GM12878 (cell line): ENCODE measurements at places on chromosomes 3 and 15. TPM values are rescaled to one million over a fixed set of nuclear protein-coding genes. Genes with fewer than 3 reads are reported as not detected.

The GP5 gene
- 0.05 TPM in 1 of 2 replicates, not detected in the other for total RNA-seq

The SLC28A1 gene
- not detected in 2 replicates for total RNA-seq

The DUOXA2 gene
- not detected in 2 replicates for total RNA-seq

The OXTR gene
- total RNA-seq = 3.9 and 5.0 TPM in 2 replicates

The MINDY4B gene
- not detected in 2 replicates for total RNA-seq

The MESP2 gene
- not detected in 2 replicates for total RNA-seq

The PAQR5 gene
- not detected in 2 replicates for total RNA-seq

The CDCP1 gene
- 1.5 and 1.7 TPM in 2 replicates for total RNA-seq

The ZNF80 gene
- total RNA-seq = not detected in 2 replicates

The RAB27A gene
- total RNA-seq = 52.2 and 53.2 TPM in 2 replicates

The TMEM44 gene
- 7.3 and 8.4 TPM in 2 replicates for total RNA-seq

The CD86 gene
- 41.9 and 49.8 TPM in 2 replicates for total RNA-seq

The PLCL2 gene
- total RNA-seq = 27.3 and 27.8 TPM in 2 replicates

The XYLB gene
- total RNA-seq = 2.9 and 4.0 TPM in 2 replicates

The STXBP5L gene
- not detected in 2 replicates for total RNA-seq

The GOLGA6A gene
- total RNA-seq = not detected in 2 replicates

The MCCC1 gene
- 40.0 and 41.9 TPM in 2 replicates for total RNA-seq

The STARD9 gene
- total RNA-seq = 8.4 and 11.5 TPM in 2 replicates

The THUMPD3 gene
- 39.3 and 46.1 TPM in 2 replicates for total RNA-seq

The TM4SF18 gene
- not detected in 2 replicates for total RNA-seq

GRCh38 chr3:186612721-186613636 lies at the start of gene AHSG:
Gene AHSG (plus strand): TSS chr3:186613060. CDS start chr3:186613142, 82 bp downstream.
- H3K27ac ChIP-seq = no peak within 1 kb of the TSS
- DNase-seq = no peak
- peaks cover 7% of the 10 kb centered on the region for H3K4me1 ChIP-seq
- no peaks in the 10 kb centered on the region for H3K36me3 ChIP-seq

GRCh38 chr15:41666353-41666920 lies 6.2 kb downstream of the MGA start:
- no peak for DNase-seq
- H3K27me3 ChIP-seq = no peaks in the 10 kb centered on the region
- no peak overlapping the region for H3K4me3 ChIP-seq
- peaks cover 9% of the 10 kb centered on the region for H3K4me1 ChIP-seq
- no peaks in the 10 kb centered on the region for H3K36me3 ChIP-seq

- H3K27ac ChIP-seq = no peak overlapping the region
- DNase-seq = peak; percentile 17
- no peaks in the 10 kb centered on the region for H3K36me3 ChIP-seq
- no peaks in the 10 kb centered on the region for H3K27me3 ChIP-seq
Observed at GRCh38 chr15:58269455-58270414, 131.6 kb downstream of the AQP9 start.

DNA sequence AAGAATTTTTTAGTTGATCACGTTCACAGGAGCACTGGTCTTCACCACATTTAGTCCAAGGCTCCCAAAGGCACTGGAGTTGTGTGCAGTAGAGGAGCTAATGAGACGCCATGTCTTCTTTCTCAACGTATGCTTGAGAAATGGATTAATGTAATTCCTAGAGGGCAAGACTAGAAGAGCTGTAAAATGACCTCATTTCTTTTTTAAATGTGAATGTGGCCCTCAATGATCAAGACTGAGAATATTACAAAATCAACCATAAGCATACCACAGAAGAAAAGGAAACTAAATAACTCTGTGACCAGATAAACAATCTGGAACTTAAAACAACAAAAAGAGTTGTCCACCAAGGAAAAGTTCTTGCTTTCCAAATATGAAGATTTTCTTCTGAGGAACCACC lies 112.1 kb upstream of the THBS1 start:
- H3K4me3 ChIP-seq = no peak overlapping the region
- H3K36me3 ChIP-seq = no peaks in the 10 kb centered on the region
- H3K4me1 ChIP-seq = no peaks in the 10 kb centered on the region
- H3K27ac ChIP-seq = no peak overlapping the region

DNA sequence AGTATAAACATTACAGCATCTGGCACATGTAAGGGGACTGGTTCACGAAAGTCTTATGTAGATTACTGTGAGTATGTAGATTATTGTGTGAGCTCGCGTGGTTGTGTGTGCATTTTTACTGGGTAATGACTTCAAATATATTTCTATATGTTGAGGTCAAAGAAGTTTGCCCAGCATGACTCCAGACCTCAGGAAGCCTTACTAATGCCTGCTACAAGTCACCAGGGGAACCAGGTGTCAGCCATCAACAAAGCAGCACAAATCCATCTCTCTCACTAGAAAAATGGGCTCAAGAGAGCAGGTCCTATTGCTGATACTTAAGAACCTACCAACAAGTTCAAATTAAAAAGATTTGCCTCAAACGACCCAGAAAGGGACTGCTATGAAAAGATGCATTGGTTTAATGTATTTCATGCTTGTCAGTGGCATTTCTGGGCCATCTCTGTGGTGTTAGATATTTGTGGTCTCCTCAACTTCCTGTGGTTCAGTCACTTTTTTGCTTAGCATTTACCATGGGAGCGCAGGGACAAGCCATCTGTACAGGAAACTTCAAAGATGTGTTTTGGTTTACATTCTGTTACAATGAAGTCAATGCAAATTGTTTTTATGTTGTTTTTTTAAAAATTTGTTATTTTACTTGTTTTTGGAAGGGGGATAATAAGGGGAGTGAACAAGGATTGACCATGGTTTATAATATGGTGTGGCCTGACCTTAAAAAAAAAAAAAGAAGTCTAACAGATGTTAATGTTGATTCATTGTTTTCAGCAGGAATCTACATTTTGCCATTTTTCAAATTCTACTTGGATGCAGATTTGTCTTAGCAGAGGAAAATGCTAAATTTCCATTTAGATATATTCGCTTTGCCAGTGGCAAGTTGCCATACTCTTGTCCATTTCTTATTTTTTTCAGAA lies 172.1 kb upstream of the ADAMTS9 start:
- H3K27me3 ChIP-seq = no peaks in the 10 kb centered on the region
- no peaks in the 10 kb centered on the region for H3K4me1 ChIP-seq
- DNase-seq = no peak
- no peak overlapping the region for H3K4me3 ChIP-seq
- no peak overlapping the region for H3K27ac ChIP-seq
- H3K36me3 ChIP-seq = no peaks in the 10 kb centered on the region

DNA sequence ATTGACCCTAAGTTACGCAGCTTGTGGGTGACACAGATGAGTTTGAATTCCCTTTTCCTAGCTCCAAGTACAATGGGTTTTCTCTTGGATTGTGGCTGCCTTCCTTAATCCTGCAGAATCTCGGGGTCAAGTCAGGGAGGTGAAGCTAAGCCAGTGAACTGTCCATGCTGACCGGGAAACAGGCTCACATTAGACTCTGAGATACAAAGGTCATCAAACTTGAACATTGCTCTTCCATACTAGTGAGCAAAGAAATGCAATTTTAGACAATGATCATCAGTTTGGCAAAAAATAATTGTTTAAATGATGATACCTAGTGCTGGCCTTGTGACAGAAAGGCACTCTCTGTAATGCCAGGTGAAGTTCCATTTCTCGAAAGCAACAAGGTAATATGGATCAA lies 31.6 kb downstream of the SLC6A1 start:
- H3K27ac ChIP-seq = no peak overlapping the region
- DNase-seq = no peak
- H3K27me3 ChIP-seq = peaks cover 2% of the 10 kb centered on the region; the same call in 1 of the 2 replicates
- no peaks in the 10 kb centered on the region for H3K36me3 ChIP-seq
- H3K4me3 ChIP-seq = no peak overlapping the region

- H3K4me3 ChIP-seq = no peak overlapping the region
- H3K27ac ChIP-seq = no peak overlapping the region
- H3K27me3 ChIP-seq = no peaks in the 10 kb centered on the region
- H3K4me1 ChIP-seq = no peaks in the 10 kb centered on the region
Observed at GRCh38 chr3:78974181-78974790, 793.5 kb downstream of the ROBO1 start.

DNA sequence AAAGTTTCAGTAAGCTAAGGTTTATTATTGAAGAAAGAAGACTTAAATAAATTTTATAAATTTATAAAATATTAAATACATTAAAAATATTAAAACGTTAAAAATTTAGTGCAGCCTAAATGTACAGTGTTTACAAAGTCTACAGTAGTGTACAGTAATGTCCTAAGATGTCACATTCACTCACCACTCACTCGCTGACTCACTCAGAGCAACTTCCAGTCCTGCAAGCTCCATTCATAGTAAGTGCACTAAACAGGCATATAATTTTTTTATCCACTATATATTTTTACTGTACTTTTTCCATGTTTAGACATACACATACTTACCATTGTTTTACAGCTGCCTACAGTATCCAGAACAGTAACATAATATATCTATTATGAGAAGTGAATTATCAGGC lies 51.5 kb downstream of the TJP1 start:
- no peak overlapping the region for H3K27ac ChIP-seq
- no peaks in the 10 kb centered on the region for H3K4me1 ChIP-seq
- H3K36me3 ChIP-seq = no peaks in the 10 kb centered on the region
- H3K27me3 ChIP-seq = no peaks in the 10 kb centered on the region

- no peak overlapping the region for H3K4me3 ChIP-seq
- no peaks in the 10 kb centered on the region for H3K4me1 ChIP-seq
- no peaks in the 10 kb centered on the region for H3K27me3 ChIP-seq
- DNase-seq = no peak
Observed at GRCh38 chr3:118557513-118557912, 477.1 kb downstream of the IGSF11 start.

GRCh38 chr15:80866936-80867335 lies 87.8 kb downstream of the CEMIP start:
- H3K27me3 ChIP-seq = peaks cover 9% of the 10 kb centered on the region
- DNase-seq = no peak
- H3K36me3 ChIP-seq = no peaks in the 10 kb centered on the region
- H3K4me3 ChIP-seq = no peak overlapping the region
- no peaks in the 10 kb centered on the region for H3K4me1 ChIP-seq

GRCh38 chr3:81851176-81851575 lies 89.7 kb upstream of the GBE1 start:
- no peak overlapping the region for H3K27ac ChIP-seq
- DNase-seq = no peak
- no peaks in the 10 kb centered on the region for H3K36me3 ChIP-seq
- H3K27me3 ChIP-seq = no peaks in the 10 kb centered on the region

- no peaks in the 10 kb centered on the region for H3K4me1 ChIP-seq
- no peaks in the 10 kb centered on the region for H3K27me3 ChIP-seq
- H3K4me3 ChIP-seq = no peak overlapping the region
- no peak overlapping the region for H3K27ac ChIP-seq
- DNase-seq = no peak
- no peaks in the 10 kb centered on the region for H3K36me3 ChIP-seq
Observed at GRCh38 chr3:175729466-175729865, 870.3 kb downstream of the NAALADL2 start.

DNA sequence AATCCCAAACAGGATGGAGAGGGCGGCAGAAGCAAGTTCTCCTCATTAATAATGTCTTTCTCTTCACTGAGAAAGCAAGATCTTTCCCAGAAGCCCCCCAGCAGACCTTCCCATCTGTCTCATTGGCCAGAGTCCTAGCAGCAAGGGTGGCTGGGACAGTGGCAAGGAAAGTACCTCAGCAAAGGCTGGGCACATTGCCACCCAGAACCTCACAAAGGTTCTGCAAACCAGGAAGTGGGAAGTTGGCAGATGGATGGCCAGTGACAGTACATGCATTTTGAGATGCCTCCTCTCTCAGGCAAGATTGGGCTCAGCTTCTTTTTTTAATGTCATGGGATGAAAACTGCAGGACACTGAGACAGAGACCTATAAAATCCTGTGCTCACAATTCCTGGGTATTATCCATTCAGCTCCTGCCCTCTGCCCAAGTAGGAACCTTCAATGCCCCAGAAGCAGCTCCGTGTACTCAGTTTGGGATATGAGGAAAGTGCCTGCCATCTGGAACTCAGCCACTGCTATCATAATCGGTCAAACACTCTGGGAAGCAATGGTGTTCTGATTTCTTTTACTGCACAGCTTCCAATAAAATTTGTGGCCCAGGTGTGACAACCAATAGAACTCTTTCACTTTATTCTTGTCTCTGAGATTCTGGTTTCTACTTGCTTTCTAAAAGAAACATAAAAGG lies 25.5 kb downstream of the DPH3 start:
- H3K4me3 ChIP-seq = no peak overlapping the region
- DNase-seq = no peak
- H3K4me1 ChIP-seq = no peaks in the 10 kb centered on the region
- no peak overlapping the region for H3K27ac ChIP-seq
- no peaks in the 10 kb centered on the region for H3K36me3 ChIP-seq
- peaks cover 2% of the 10 kb centered on the region; the same call in 1 of the 2 replicates for H3K27me3 ChIP-seq

DNA sequence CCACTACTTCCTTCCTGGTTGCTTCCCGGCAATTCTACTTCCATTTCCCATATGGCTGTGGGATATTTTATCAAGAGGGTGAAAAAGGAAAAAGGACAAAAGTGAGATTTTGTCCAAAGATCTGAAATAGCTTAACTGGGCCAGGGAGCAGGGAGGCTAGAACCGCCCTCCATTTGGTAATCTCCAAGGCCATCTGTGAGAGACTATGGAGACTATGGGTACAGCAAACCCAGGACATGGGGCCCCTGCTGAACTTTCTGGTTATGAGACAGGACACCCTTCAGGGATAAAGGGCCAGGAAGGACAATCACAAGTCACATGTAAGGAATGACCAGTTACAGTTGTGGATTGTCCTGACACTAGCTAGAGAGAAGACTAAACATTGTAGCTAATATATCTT lies 24.3 kb downstream of the ZSCAN2 start:
- no peaks in the 10 kb centered on the region for H3K27me3 ChIP-seq
- H3K27ac ChIP-seq = no peak overlapping the region
- DNase-seq = no peak
- no peak overlapping the region for H3K4me3 ChIP-seq

GRCh38 chr3:185059766-185060165 lies 93.1 kb downstream of the C3orf70 start:
- H3K36me3 ChIP-seq = no peaks in the 10 kb centered on the region
- no peaks in the 10 kb centered on the region for H3K27me3 ChIP-seq
- no peaks in the 10 kb centered on the region for H3K4me1 ChIP-seq

GRCh38 chr15:27486051-27486450 lies 515.1 kb downstream of the GABRG3 start:
- no peaks in the 10 kb centered on the region for H3K27me3 ChIP-seq
- H3K27ac ChIP-seq = no peak overlapping the region
- no peak overlapping the region for H3K4me3 ChIP-seq
- no peaks in the 10 kb centered on the region for H3K36me3 ChIP-seq

DNA sequence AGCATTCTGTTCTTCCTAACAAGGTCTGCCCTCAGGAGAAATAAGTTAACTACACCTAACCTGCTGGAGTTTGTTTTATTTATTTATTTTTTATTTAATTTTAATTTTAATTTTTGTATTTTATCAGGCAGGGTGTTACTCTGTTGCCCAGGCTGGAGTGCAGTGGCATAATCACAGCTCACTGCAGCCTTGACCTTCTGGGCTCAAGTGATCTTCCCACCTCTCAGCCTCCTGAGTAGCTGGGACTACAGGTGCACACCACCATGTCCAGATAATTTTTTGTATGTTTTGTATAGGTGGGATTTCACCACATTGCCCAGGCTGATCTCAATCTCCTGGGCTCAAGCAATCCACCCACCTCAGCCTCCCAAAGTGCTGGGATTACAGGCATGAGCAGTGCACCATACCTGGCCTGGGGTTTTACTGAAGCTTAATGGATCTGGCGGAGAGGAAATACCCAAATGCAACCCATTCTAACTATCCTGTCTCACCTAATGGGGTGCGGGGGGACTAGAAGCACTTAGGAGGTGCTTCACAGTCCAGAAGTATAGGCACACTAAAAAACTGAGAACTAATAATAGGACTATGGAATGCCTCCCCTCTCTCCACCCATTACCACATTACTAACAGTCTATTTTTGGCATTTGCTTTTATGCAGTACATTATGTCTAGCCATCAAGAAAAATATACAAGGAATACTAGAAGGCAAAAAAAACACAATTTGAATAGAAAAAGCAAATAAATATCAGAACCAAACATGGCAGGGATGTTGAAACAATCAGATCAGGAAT lies 61.4 kb downstream of the TTBK2 start:
- H3K27ac ChIP-seq = no peak overlapping the region
- no peaks in the 10 kb centered on the region for H3K36me3 ChIP-seq
- H3K27me3 ChIP-seq = no peaks in the 10 kb centered on the region
- no peaks in the 10 kb centered on the region for H3K4me1 ChIP-seq
- DNase-seq = no peak
- no peak overlapping the region for H3K4me3 ChIP-seq
